ENCODE measurements at places on chromosomes 12 and 14.

DNA sequence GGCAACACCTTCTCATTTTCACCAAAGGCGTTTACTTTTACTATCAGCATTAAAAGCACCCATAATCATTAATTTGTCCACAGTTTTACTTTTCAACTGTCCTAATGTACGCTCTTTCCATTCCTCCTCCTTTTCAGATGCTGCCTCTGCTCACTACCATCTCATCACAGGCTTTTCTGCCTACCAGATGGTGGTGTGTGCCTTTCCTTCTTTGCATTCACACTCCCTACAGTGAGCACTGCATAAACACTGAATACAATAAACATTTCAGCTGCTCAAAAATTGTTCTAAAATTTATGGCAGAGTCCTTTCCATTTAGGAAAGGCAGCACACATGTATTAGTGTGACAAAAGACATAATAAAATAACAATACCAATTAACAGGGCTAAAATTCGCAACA is 435.7 kb downstream of the GXYLT1 start:
- DNase-seq, result no peak

- no peak for DNase-seq
Measured at GRCh38 chr12:80017261-80017870, 82.0 kb upstream of the OTOGL start.

- DNase-seq, result no peak
Measured at GRCh38 chr12:60391791-60392190, 796.0 kb downstream of the SLC16A7 start.

DNA sequence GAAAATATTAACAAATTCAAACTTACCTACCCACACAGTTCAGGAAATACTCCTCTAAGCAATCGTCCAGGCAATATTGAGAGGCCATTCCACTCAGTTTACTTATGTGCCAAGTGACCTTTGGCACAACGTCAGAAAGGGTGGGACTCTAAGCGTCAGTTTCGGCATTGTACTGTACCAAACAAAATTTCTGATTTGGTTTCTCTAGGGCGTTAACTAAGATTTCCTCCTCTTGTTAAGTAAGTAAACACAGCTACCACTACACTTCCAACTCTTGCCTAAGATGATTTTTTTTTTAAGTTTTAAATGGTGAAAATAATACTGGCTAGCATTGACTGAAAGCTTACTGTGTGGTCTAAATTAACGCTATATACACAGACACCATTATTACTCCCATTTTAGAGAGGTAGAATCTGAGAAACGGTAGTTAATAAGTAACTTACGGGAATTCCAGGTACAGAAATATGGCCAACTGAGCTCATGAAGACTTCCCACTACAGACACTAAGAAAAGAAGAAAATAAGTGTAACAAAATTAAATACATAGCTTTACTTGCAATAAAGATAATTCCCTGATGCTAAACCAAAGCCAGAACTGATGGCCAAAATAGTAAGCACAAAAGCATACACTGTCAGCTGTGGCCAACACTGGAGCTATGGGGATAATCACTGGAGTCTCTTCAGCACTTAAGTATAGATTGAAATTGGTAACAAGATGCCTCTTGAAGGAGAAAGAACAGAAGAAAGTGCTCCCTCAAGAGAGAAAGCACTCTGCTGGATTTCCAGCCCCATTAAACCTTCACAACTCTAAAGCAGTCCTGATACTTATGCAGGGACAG is 76.1 kb downstream of the EPS8 start:
- no peak for DNase-seq

DNA sequence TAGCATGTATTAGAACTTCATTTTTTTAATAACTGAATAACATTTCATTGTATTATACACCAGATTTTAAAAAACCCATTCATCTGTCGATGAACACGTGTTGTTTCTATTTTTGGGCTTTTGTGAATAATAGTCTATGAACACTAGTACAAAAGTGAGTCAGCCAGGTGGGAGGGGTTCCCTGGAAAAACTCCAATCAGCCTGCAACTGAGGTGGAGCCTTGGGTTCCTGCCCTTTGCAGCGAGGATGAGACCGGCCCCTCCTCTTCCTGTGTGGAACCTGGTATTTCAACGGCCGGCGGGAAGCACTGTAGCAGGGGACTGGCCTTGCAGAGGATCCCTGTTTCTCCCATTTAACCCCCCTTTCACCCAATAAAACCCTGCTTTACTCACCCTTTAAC is 56.1 kb downstream of the LMNTD1 start:
- DNase-seq, result no peak

DNA sequence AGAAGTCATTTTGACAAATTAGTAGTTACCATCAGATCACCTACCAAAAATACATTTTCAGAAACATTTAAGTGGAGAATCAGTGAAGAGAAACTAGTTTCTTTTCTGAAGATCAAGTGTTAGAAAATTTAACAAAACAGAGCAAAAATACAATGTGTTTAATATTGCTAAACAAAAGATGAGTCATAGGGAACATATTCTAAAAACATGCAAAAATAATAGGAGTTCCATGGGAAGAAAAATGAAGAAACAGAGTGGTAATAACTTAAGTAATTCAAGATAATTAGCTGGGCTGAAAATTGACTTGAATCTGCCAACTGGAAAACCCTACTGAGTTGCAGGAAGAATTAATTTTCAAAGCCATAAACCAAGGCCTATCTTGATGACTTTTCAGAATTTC is 111.5 kb upstream of the KITLG start:
- no peak for DNase-seq
